ENCODE measurements at places on chromosomes 2 and 18.

DNA sequence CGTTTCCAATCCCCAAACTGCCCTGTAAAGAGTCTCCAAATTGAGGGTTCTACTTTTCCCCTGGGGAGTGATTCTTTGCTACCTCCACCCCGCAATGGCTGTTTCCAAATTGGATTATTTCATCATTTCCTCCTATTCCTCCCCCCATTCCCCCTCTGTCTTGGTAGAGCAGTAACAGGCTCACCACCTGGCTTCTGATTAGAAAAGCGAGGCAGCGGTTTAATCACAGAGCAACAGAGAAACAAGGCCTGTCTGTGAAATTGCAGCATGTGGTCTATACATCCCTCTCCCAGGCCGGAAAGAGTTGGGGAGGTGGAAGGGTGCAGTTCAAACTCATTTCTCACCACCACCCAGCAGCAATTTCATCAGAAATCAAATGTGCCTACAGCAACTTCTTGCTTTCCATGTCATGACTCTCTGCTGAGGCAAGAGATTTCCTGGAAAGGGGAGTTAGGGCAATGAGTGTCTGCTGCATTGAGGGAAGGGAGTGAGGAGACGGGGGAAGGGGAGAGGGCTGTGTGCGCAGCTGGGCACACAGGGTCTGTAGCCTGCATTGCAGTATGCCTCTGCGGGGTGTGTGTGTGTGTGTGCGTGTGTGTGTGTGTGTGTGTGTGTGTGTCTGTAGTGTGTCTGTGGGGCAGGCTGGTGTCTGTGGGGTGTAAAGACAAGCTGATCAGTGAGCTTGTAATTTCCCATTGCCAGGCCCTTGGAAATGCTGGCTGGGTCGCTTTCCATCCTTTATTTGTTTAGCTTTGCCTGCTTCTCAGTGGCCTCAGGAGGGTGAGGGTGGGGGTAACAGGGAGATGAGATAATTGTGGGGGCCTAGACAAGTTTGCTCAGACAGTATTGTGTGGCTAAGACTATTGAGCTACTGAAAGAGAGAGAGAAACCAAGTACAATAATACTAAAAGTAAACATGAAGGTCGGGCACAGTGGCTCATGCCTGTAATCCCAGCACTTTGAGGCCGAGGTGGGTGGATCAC, 13.5 kb upstream of the IGFBP2 start:
- DNase-seq = peak; percentile 71

GRCh38 chr2:103003750-103004260, 242.0 kb downstream of the TMEM182 start:
- DNase-seq = no peak

DNA sequence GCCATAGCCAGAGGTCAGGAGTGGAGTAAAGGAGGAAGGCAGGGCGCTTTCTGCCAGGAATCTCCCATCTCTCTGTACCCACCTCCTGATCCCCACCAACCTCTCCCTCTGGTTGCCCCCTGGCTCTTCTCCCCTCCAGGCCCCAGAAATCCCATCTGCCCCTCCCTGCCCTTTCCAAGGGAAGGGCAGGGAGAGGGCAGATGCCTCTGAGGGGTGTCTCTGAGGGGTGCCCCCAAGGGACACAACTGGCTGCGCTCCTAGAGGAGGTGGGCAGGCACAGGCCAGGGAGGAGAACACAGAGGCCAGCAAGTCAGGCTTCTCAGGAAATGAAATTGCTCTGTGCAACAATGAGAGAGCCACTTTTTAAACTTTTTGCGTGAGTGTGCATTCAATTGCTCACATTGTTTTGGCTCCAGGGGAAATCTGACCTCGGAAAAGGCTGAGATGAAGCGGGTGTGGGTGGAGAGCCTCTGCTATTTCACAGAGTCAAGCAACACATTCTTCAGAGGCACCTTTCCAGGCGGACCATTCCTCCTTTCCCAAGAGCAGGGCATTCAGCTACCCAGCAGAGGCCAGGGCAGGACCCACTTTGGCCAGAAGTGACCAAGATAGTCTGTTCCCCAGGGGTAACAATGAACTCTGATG, 125.5 kb downstream of the SMAD7 start:
- peak; percentile 82 for DNase-seq

DNA sequence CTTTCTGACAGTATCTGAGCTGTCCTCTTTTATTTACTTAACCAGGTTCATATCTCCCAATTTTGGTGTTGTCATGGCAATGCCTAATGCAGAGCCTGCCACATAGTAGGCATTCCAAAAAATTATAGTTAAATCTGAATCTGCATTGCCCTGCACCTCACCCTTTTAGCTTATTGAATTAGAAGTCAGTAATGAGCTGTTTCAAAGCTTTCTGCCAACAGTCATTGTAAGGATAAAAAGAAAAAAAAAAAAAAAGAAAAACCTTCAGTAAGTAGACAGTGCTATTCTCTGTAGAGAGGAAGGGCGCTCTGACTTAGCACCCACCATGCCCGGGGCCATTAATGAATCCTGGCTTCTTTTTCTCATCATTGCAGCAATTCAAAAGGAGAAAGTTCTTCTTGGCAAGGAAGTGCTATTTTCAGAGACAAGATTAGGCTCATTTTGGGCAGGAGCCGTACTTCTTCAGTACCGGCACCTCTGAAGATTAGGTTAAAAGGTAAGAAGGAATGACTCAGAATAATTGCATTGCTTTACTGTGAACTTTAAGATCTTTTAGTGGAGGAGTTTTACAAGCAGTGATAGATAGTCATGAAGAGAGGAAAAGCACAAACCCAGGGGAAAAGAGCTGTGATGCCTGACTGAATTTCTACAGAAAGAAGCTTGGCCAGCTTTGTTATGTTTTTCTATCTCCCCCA, 2041.2 kb upstream of the PIK3C3 start:
- no peak for DNase-seq

GRCh38 chr2:31877008-31877407, 133.8 kb downstream of the MEMO1 start:
- no peak for DNase-seq

All from adipocyte (in vitro differentiated cells).